ENCODE measurements at places on chromosomes 11 and 22.

- DNase-seq, result no peak
Observed at GRCh38 chr11:117869604-117870003, 6.9 kb downstream of the FXYD6 start.

GRCh38 chr11:9070749-9071491 is 20.5 kb downstream of the SCUBE2 start:
- no peak for DNase-seq

DNA sequence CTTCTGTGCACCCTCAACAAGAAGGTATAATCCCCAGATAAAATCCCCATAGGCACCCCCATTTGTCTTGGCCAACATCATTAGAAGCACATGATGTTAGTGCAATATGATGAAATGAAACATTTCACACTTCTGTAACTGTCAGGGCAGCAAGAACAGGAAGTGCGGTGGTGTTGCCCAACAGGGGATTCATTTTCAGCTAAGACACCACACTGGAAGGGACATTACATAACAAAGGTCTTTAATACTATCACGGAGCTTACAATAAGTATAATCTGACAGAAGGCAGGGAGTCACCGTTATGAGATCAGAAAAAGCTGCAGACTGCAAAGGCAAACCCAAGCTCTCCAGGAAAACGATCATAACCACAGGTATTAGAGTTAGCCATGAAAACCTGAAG is 2.0 kb downstream of the OR52W1 start:
- DNase-seq, result no peak

- DNase-seq, result no peak
Observed at GRCh38 chr22:27809226-27809603, 7.7 kb upstream of the MN1 start.

- no peak for DNase-seq
Observed at GRCh38 chr11:108817976-108818375, 153.1 kb downstream of the DDX10 start.

- DNase-seq, result no peak
Observed at GRCh38 chr22:35601743-35602615, 15.2 kb downstream of the MB start.

DNA sequence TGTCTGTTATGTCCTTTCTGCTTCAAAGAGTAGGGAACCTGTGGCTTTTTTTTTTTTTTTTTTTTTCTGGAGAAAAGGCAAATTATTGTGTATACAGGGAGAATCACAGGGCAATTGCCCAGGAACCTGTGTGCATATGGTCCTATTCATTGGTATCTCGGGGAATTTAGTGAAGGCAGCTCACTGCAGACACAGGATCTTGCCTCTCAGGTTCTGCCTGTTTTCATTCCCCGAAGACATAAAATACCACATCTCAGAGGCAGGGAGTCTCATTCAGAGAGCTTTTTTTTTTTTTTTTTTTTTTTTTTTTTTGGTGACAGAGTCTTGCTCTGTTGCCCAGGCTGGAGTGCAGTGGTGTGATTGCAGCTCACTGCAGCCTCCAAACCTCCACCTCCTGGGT is 88.3 kb downstream of the OSBP2 start:
- no peak for DNase-seq

DNA sequence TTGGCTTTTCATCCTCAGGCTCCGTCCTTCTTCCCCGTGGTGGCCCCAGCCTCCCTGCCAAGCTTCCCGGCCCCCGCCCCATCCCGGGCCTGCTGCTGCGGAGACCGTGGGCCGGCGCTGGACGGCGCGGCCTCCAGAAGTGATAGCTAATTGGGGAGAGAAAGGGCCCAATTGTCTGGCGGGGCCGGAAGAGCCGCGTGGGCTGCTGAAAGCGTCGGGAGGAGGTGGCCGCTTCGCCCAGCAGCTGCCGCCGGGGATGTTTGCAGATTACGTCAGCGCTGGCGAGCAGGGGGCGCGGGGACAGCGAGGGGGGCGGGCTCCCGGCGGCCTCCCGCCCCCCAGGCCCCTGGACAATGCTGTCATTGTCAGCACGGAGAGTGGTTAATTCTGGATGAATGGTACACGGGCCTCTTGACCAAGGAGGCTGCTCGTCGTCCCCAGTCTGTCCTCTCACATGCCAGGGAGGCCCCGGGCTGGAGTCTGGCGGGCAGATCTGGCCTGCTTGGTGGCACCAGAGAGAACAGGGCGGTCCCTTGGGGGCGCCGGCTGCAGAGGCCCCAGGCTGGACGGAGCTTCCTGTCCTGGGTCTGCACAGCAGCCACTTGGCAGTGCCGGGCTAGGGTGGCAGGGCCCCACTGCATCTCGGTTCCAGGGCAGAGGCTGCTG is 1.6 kb downstream of the SMIM38 start:
- DNase-seq, result no peak

DNA sequence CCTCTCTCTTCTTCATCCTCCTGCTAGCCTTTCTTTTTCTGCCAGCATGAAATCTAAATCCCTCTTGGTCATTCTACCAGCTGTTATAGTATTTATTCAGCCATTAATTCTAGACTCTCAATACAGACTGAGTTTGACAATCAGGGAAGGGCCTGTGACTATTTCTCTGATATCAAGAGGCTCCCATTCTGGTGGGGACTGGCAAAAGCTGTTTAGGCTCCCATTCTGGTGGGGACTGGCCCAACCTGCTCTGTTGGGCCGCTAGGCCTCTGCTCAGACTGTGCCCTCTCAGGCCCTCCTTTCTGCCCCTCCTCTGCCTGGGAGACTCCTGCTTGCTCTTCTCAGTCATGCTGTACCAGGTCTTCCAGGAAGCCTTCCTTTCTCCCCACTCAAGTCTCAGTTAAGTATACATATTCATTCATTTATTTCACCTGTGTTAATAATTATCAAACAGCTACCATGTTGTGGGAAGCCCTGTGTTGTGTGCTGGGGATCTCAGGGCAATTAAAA is 323.7 kb upstream of the NARS2 start:
- no peak for DNase-seq

Measured in stimulated activated CD4-positive, alpha-beta T cell treated with anti-CD3 and anti-CD28 coated beads, Interleukin-2, amount 100 ng/mL, for 4 hours (primary cell).